Stimulated activated CD8-positive, alpha-beta memory T cell treated with anti-CD3 and anti-CD28 coated beads, Interleukin-7, amount 100 ng/mL, for 4 hours (primary cell): ENCODE measurements at places on chromosomes 12 and 14.

- DNase-seq: no peak
Measured at GRCh38 chr14:22685467-22685866, 41.3 kb upstream of the OR6J1 start.

GRCh38 chr12:89070603-89071002, 281.7 kb downstream of the DUSP6 start:
- no peak for DNase-seq

DNA sequence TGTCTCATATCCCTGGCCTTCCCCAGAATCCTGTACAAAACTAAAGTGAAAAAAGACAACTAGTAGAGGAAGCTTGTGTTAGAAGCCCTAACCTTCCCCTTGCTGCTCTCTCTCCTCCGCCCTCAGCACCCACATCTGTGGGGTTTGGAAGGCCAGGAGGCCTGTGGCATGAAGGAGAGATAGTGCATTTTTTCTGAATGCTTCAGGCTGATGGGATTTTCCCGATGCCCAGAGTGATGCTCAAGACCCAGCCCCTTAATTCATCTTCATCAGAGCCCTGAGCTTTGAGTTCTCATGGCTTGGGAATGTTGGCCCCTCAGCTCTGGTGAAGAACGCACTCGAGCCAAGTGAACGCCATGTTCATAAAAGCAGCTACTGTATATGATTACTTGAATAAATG, 5.9 kb downstream of the FGF6 start:
- no peak for DNase-seq

DNA sequence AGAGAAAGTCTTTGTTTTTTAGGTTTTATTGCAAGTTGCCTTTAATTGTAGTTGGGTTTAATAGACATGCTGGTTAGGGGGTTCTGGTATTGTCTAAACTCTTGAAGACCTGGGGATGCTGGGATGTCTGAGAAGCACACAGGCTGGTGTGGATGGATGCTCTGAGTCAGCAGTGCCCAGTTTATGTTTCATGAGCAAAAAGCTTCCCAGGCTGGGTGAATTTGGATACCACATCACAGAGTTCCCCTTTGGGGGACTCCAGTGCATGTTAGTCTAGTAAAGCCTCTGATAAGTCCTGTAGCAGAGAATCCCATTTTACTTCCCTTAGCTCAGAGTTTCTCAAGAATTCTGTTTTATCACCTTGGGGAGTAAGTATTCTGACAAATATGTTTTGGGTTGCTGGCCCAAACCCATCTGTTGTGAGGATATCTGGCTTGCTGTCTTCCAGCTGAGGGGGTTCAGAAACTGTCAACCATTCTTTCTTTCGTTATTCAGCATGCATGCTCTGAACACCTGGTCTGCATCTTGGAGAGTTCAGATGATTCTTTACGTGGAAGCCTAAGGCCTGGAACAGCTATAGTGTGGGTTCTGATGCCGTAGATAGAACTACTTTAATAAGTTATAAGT, 509.1 kb downstream of the VRK1 start:
- no peak for DNase-seq

DNA sequence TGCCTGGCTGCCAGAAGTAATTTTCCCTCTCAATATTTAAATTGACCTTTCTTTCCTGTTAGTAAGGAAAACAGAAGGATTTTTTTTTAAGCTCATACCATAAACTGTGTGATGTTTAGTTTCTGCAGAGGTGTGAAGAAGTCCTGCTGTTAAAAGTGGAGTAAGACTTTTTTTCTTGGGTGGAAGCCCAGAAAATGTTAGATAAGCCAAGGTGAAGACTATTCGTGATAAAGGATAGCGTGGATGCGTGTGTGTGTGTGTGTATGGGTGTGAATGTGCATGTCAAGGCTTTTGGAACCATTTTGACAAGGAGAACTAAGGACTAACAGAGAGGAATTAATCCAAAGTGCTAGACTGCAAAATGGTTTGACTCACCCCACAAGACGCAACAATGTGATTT, 152.9 kb upstream of the SEL1L start:
- no peak for DNase-seq

DNA sequence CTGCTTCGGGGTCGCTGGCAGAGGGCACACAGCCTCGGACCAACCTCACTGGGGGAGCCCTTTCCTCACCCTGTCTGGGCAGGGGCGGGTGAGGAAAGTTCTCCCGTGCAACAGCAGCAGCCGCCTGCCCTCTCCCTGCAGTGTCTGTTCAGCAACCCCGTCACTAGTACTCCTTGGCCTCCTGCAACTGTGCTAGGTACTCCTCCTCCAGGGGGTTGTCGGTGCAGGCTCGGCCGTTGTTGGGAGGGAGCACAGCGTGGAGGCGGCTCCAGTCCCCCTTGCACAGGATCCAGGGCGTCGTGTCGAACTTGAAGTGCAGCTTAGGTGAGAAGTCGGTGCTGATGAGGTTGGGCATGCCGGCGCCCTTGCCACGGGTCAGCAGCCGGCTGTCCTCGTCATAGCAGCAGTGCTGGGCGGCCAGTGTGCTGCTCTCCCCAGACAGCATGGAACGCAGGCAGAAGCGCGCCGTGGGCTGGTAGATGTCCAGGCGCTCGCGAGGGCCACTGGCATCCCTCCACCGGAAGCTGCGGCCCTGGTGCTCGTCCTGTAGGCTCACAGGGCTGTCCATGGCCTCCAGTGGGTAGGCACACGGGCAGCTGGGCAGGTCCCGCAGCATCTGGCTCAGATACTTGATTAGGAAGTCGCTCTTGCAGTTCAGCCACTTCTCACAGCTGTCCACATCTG, 17.7 kb downstream of the AHSA1 start:
- no peak for DNase-seq

DNA sequence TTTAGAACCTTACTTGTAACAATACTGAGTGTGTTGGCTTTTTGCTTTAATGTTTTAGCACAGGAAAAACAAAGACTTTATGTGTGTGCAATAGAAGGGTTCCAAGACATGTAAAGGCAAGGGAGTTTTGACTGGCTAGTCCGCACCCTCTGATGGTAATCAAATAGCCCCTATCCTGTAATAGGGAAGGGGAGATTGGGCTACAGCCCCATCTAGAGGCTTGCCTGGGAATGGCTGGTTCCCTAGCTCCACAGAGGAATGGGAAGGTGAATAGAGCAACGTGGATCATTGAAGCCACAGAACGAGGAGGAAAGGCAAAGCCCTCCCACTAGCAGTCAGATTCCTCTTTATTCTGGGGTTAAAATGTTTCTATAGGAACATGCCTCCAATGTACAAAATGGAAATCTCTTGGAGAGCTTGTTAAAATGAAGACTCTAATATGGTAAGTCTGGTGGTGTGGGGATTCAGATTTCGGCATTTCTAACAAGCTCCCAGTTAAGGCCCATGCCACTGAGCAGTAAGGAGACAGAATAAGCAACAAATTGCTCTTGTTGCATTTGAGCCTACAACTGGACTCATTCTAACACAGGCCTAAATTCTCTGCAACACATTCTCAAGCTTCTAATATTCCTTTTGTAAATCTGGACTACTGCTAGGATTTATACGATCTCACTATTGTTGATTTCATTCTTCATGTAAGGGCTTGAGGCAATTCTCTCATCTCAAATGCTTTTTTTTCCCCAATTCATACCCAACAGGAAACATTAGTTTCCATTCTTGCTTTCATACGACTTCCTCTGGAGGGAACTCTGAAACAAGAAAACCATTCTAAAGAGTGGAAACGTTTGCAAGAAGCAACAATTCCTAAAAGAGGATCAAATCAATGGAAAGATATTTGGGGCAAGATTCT, 57.1 kb downstream of the NIN start:
- DNase-seq: no peak

GRCh38 chr12:14741153-14741552, 44.8 kb upstream of the GUCY2C start:
- no peak for DNase-seq

DNA sequence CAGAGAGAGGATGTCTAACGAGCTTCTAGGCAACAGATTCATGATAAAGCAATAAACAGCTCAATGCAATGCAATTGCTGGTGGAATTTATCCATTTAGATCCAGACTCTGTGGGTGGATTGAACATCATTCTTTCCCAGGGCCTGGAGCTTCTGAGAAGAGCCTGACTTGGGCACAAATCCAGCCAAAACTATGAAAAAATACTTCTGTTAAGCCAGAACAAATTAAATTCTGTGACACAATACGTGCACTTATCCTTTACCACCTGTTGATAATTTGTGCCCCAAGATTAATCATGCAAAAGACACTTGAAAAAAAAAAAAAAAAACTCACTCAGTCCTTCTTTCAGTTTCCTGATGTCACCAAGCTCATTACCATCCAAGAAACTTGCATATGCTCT, 446.0 kb upstream of the DCN start:
- no peak for DNase-seq

DNA sequence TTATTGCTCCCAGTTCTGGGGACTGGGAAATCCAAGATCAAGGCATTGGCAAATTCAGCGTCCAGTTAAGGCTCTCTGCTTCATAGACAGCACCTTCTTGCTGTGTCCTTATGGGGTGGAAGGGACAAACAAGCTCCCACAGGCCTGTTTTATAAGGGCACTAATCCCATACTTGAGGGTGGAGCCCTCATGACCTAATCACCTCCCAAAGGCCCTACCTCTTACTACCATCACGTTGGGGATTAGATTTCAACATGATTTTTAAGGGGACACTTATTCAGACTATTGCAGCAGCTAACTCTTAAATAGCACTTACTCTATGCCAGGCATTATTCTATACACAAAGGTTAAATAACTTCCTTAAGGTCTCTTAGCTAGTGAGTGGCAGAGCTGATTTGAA, 17.3 kb downstream of the TOGARAM1 start:
- DNase-seq: no peak
